ENCODE measurements at places on chromosomes 6 and 20.

DNA sequence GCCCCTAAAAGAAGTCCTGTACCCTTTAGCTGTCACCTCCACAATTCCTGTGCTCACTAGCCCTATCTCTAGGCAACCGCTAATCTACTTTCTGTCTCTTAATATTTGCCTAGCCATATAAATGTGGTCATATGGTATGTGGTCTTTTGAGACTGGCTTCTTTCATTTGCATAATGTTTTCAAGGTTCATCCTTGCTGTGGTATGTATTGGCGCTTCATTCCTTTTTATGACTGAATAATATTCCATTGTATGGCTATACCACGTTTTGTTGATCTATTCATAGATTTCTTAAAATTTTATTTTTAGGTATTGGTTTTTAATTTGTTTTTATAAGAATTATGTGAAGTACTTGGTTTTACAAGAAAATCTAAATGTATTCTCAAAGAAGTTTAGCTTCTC lies 70.0 kb downstream of the MAP3K4 start:
- DNase-seq: no peak

DNA sequence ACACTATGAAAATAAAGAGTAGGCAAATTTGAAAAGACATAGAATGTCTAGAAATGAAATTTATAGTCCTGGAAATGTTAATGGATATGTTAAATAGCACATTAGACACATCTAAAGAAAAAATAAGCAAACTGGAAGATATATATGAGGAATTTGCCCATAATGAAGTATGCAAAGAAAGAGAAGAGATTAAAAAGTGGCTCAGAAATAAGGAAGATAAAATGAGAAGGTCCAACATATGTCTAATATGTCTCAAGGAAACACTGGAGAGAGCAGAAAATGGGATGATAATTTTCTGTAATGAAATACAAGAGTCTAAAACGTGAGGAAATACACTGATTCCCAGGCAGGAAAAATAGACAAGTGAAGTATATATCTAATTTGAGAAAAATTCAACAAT lies 36.6 kb upstream of the ARID1B start:
- no peak for DNase-seq

- no peak for DNase-seq
Measured at GRCh38 chr20:22986601-22987000, 48.5 kb upstream of the SSTR4 start.

DNA sequence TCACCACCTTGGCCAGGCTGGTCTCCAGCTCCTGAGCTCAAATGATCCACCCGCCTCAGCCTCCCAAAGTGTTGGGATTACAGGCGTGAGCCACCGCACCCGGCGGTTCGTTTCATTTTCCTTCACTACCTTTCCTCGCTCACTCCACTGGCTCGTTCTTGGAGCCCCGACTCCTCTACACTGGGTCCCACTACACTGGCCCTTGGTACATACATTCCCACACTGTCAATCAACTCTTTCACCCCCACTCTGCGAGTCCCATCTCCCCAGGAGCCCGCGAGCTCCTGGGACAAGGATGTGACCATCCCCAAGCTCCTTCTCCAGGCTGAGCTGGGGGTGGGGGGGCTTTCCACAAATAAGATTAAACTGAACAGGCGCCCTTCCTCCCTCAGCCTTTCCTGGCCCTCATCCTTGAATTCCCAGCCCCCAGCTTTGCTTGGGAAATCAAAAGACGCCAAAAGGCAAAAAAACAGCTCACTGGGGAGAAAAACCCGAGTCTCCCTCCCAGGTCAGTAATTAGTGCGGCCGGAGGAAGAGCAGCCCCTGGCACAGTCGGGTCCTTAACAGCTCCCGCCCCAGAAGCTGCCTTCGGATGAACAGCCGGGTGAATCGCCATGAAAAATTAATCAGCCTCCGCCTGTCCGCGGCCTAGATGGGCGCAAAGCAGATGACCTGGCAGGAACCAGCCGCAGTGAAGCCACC lies 42.8 kb upstream of the LY86 start:
- no peak for DNase-seq

DNA sequence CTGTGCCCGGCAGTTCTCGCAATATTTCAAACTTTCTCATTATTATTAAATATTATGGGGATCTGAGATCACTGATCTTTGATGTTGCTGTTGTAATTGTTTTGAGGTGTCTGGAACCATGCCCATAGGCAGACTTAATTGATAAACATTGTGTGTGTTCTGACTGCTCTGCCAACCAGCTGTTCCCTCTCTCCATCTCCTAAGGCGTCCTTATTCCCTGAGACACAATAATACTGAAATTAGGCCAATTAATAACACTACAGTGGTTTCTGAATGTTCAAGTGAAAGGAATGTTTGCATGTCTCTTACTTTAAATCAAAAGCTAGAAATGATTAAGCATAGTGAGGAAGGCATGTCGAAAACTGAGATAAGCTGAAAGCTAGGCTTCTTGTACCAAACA lies 7.6 kb downstream of the MAPK14 start:
- DNase-seq: no peak

- DNase-seq: no peak
Measured at GRCh38 chr20:53938739-53939138, 131.7 kb downstream of the BCAS1 start.

- no peak for DNase-seq
Measured at GRCh38 chr20:44040202-44040915, 125.7 kb downstream of the TOX2 start.

- no peak for DNase-seq
Measured at GRCh38 chr6:158457616-158458278, 102.1 kb upstream of the TMEM181 start.

DNA sequence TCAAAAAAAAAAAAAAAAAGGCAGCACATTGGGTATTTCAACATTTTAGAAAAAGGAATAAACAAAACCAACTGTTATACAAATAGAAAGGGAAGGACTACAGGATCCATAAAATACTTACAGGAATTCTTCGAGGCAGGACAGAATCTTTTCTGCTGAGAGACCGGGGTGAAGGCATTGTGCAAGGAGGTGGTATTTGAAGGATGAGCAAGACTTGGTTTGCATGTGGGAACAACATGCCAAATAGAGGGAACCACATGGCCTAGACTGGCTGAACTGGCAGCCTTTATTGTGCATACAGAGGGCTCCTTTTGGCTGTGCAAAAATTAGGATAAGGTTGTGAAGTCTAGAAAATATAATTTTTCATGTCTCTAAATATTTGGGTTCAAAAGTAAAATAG lies 62.9 kb downstream of the SCAND1 start:
- DNase-seq: no peak

DNA sequence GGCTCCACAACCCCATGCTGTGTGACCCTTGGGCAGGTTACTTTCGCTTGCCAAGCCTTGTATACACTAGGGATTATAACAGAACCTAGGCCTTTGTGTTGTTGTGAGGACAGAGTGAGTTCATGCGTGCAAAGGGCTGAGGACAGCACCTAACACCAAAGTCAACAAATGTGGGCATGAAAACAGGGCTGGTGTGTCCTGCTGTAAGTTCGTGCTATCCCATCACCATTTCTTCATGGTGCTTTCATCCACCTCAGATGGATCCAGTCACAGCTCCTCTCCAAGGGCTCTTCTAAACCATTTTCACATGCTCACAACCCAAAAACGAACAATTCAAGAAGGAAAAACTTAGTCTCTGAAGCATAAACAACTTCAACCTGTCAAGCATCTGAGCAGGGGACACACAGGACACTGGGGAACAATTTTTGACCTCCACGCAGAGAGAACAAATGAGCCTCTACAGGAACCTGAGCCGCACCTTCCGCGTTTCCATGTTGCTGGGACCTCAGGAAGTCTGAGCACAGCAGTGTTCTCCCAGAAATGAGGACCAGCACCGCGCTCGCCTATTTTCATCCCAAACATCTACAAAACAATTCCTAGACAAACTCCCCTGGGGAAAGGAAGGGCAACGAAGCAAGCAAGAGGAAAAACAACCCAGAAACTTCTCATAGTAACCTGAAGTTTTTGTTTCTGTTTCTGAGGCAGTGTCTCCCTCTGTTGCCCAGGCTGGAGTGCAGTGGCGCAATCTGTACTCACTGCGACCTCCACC lies 3.1 kb downstream of the LRP11 start:
- DNase-seq: no peak

DNA sequence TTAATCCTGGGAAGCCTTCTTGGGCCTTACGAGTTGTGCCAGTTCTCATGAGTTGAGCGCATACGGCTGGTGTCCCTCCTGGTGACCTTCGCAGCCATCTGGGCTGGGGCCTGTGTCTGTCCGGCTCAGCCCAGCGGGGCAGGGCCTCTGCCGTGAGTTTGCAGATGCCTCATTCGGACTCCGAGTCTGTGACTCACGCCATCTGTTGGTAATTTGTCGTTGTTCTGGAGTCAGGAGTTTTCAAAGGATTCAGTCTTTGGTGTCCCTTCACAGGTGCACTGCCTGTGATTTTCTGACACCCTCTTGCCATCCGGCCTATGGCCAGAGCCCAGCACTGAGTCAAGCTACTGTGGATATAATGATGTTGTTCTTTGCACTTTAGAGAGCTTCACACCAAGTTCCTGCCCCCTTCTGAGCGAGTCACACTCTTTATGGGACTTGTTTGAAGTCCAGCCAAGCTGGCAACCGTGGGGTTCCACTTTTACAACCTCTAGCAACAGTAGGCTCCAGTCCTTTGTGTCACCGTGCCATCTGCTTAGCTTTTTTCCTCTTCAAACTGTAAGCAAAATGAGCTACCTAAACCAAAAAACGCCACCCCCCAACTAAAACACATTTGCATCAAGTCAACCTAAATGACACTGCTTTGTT lies 175.6 kb downstream of the AIG1 start:
- DNase-seq: no peak

- no peak for DNase-seq
Measured at GRCh38 chr6:90466154-90466940, 120.5 kb downstream of the MAP3K7 start.

Data from CD4-positive, alpha-beta T cell treated with Interleukin-6 for 4 hours (primary cell).